ENCODE measurements at places on chromosomes 5 and 9.
A peak's percentile ranks its signal among the peaks of the same experiment; 100 is the strongest.

- no peak for DNase-seq
These were observed 59.4 kb downstream of the MACROH2A1 start for GRCh38 chr5:135339623-135340022.

GRCh38 chr9:83423815-83424707, 114.1 kb downstream of the FRMD3 start:
- no peak for DNase-seq

GRCh38 chr9:108205276-108205675, 650.5 kb downstream of the ACTL7B start:
- no peak for DNase-seq

- DNase-seq: peak; percentile 64
These were observed 27.6 kb downstream of the IL7R start for GRCh38 chr5:35884191-35884769.

GRCh38 chr9:11871852-11872251, 821.3 kb upstream of the TYRP1 start:
- no peak for DNase-seq

DNA sequence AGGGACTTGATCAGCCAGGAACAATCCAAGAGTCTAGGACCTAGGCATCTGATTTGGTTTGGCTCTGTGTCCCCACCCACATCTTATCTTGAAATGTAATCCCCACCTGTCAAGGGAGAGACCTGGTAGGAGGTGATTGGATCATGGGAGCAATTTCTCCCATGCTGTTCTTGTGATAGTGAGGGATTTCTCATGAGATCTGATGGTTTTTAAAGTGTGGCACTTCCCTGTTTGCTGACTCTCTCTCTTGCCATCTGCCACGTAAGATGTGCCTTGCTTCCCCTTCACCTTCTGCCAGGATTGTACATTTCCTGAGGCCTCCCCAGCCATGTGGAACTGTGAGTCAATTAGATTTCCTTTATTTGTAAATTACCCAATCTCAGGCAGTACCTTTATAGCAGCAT, 201.7 kb upstream of the ACTBL2 start:
- peak; percentile 36 for DNase-seq

DNA sequence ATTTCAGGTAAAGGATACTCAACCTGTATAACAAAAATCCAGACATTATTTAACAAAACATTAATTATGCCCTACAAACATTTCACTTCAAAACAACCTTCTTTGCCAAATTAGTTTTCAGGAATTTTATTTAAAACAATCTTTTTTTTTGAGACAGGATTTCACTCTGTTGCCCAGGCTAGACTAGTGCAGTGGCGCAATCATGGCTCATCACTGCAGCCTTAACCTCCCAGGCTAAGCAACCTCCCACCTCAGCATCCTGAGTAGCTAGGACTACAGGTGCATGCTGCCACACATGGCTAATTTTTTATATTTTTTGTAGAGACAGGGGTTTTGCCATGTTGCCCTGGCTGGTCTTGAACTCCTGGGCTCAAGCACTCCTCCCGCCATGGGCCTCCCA, 3.9 kb downstream of the FNIP1 start:
- DNase-seq: no peak

DNA sequence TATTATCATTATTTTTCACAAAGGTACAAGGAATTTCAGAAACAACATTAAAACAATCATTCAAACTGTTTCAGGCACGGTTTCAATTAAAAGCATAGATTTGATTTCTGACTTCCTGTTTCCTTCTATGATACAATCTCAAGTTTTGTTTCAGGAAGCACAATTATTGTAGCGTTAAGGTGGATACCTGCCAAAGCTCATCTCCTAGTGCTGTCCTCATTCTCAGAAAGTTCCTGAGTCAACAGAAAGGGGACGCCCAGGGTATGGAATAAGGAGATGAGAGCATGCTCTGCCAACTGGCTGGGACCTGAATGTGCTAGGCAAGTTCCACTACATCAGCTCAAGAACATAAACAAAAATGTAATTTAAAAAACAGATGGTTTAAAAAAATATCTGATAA, 2.0 kb upstream of the TRIM14 start:
- peak; percentile 62 for DNase-seq

GRCh38 chr5:61827445-61827975, 478.5 kb upstream of the KIF2A start:
- DNase-seq: no peak

DNA sequence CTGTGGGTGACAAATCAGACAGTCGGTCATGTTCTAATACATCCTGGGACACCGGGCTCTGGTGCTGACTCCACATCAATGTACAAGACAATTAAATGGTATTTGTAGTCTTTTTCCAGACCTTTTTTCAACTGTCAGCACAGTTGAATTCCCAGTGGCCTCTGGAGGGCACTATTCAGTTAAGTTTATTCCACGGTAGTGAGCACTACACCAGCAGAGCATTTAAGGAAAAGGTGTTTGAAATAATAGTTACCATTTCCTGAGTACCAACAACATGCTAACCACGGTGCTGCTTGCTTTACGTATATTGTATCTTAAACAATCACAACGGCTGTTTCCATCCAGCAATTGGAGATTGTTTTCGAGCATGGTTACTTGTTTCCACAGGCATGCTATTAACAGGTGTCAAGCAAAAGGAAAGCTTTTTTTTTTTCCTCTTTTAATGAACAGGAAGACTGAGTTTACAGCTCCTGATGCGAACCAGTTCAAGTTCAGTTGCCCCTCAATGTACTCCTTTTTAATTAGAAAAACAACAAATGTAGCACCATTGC, 186.7 kb downstream of the PDZD2 start:
- DNase-seq: peak; percentile 61

- no peak for DNase-seq
These were observed 52.5 kb upstream of the PRLR start for GRCh38 chr5:35282810-35283209.

DNA sequence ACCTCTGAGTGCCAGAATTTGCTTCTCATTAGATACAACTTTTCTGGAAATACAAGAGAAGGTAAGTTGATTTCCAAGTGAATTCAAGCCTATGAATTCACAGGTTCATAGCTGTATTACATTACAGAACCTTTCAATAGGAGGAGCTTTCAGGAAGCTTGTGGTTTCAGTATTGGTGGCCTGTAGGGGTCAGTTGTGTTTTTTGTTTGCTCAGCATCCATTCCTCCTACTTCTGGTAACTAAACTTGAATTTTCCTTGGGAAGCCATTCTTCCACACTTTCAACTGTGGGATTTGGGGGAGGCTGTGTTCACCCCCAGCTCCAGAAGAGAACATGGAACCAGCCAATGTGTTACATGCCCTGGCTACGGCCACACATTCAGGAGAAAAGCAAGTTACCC, 5.6 kb upstream of the CYSTM1 start:
- no peak for DNase-seq

DNA sequence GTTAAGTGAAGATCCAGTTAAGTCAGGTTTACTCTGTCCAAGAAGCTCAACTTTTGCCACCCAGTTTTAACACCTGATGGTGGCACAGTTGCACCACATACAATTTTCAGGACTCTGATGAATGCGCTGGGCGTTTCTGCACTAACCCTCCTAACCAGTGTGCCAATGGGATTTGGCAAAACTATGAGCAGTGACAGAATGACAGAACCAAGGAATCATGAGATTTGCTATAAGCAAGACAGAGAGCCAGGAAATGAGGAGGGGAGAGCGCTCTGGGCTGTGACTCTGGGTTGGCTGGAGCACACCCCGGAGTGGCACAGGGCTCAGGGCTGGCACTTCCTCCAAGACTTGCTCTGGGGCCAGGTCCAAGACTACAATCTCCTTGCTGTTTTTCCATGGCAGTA, 84.1 kb downstream of the SH3PXD2B start:
- no peak for DNase-seq

GRCh38 chr5:859391-859790, 8.6 kb upstream of the ZDHHC11 start:
- DNase-seq: no peak
